Activated CD8-positive, alpha-beta memory T cell treated with anti-CD3 and anti-CD28 coated beads, Interleukin-2, amount 10 ng/mL, durations not matched to agents 7 days and 5 days (primary cell): ENCODE measurements at places on chromosomes 12 and 14.
A peak's percentile ranks its signal among the peaks of the same experiment; 100 is the strongest.

DNA sequence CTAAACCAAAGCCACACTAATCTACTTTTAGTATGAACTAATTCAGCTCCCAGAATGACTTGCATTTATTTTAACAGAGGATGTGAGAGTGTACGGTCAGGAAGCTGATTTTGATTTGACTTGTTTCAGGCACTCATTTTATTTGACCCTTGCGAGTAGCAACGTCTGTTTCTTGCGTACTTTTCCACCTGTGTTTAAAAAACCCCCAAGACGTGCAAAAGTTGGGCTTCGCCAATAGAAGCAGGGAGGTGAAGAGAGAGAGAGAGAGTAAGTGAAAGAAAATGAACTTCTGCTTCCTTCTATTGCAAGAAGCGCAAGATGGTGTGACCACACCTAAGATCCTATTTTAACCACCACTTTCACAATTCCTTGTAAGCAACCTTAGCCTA lies 6.7 kb upstream of the SLC15A4 start:
- H3K36me3 ChIP-seq: peaks cover 4% of the 10 kb centered on the region
- peak overlapping the region; percentile 87 for H3K27ac ChIP-seq
- peak overlapping the region; percentile 58 for H3K4me3 ChIP-seq

- H3K4me3 ChIP-seq: no peak overlapping the region
- peaks cover 57% of the 10 kb centered on the region for H3K36me3 ChIP-seq
Observed at GRCh38 chr12:47234576-47235141, 154.9 kb upstream of the AMIGO2 start.

- H3K36me3 ChIP-seq: no peaks in the 10 kb centered on the region
- DNase-seq: no peak
- H3K4me1 ChIP-seq: peaks cover 3% of the 10 kb centered on the region
- H3K27me3 ChIP-seq: peaks cover 23% of the 10 kb centered on the region
- no peak overlapping the region for H3K4me3 ChIP-seq
- H3K27ac ChIP-seq: no peak overlapping the region
Observed at GRCh38 chr14:58078068-58078467, 73.9 kb downstream of the ARMH4 start.

DNA sequence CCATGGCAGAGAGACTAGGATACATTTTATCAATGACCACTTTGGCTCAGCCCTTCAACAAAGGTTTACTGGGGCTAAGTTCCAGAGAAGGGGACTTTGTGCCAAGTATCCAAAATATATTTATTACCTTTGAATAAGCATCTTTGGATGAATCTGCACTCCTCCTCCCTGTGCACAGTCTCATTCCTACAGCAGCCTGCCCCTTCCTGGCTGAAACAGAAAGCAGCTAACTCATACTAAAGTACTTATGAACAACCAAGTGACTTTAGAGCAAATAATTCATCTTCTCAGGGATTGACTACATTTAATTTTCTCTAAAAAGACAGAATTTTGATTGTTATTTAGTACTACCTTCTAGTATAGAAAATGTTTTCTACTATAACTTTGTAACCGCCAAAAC lies 47.8 kb upstream of the ETV6 start:
- H3K27ac ChIP-seq: no peak overlapping the region
- DNase-seq: no peak
- peaks cover 6% of the 10 kb centered on the region for H3K27me3 ChIP-seq
- no peaks in the 10 kb centered on the region for H3K4me1 ChIP-seq
- H3K36me3 ChIP-seq: no peaks in the 10 kb centered on the region

DNA sequence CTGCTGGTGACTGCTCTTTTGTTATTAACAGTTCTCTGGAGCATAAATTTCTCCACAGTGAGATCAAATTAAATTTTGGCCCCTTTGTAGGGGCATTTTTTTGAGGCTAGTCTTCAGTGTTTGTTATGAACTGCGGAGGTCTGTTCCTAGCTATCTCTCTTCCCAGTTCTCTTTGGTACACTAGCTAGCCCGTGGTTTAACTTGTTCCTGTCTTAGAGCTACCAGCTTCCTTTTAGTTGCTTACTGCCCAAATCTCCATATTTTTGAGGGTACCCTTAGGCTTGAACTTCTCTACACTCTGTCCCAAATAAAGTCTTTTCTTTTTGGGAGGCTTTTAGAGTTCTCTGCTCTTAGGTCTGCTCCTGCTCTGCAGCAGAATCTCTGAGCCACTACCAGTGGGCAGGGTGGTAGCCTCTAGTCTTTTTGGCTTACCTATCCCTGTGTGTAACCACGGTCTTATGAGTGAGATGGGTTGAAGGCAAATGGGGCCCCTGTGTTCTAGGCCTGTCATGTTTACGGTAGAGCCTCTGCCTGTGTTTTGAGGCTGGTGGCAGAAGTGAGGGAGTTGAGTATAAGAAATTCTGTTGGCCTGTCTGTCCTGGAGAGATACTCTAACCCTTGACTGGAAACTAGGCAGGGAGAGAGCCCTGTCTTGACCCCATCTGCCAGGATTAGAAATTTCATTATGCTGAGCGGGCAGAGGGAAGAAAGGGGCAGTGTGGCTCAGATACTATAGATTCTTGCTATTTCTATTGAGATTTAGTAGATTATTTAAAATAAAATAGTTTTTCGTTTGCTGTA lies 21.0 kb downstream of the CNOT2 start:
- H3K4me1 ChIP-seq: peaks cover 21% of the 10 kb centered on the region
- H3K27ac ChIP-seq: no peak overlapping the region
- H3K27me3 ChIP-seq: no peaks in the 10 kb centered on the region
- H3K36me3 ChIP-seq: peaks cover 52% of the 10 kb centered on the region
- no peak for DNase-seq
